NCI-H2029 (cell line): ENCODE measurements at places on chromosomes 1 and 21.

GRCh38 chr1:51517361-51518032 is 1.6 kb downstream of the EPS15 start:
- no peak for DNase-seq

DNA sequence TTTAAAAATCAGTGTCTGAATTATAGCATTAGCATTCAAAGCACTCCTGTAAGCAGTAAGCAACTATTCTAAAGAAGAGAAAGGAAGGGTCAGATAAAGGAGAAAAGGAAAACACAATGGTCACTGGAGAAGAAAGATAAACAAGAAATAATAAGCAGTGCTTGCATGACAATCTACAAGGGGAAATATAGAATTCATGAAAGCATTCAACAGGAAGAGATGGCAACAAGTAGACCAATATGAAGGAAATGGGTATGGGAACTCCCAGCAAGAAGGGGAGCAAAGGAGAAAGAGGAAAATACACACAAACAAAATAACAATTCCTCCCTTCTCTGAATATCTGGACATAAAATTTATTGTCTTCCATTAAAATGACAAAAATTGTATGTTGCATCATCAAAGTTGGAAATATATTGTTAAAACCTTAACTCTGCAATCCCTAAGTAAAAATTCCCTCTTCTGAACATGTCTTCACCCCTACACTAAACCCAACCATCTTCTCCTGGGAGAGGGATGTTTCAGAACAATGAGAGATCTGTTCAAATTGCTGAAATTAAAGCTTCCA is 206.3 kb upstream of the SAMSN1 start:
- no peak for DNase-seq

DNA sequence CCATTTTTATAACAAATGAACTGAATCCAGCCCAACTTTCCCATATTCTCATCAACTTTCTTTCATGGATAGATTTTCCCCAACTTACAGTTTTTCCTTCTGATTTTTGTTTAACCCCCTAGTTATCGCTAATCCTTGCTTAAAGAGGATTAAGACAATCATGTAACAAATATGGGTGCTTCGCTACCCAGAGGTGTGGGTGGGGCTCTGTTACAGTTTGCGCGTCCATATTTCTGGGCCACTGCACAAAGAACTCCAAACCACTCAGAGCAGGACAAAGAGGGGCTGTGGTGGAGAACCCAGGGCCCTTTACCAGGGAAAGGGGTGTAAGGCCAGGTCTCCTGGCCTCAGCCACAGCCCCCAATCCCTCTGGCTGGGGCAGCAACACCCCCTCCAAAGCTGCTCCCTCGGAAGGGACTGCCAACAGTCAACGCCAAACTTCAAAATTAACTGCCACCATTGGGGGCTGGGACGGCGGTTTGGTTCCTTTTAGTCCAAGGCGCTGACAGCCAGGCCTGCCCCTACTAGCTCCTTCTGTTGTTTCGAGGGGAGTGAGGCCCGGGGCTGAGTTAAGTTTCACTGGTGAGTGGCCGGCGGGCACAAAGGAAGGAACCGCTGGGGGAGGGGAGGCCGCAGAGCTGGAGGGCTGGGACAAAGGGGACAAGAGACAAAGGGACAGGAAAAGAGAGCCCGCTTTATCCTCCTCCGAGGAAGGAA is 27.9 kb downstream of the SSBP3 start:
- no peak for DNase-seq

GRCh38 chr1:202553560-202554038 is 156.7 kb downstream of the SYT2 start:
- no peak for DNase-seq

DNA sequence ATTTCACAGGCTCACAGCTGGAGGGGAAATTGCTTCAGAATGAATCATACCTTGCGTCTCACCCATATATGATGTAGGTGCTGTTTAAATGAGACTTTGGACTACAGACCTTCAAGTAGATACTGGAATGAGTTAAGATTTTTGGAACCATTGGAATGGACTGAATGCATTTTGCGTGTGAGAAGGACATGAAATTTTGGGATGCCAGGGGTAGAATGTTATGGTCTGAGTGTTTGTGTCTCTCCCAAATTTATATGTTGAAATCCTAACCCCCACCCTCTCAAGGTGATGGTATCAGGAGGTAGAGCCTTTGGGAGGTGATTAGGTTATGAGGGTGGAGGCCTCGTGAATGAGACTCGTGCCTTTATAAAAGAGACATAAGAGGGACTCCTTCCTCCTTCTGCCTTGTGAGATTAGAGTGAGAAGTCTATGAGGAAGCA is 41.4 kb downstream of the KCNK1 start:
- DNase-seq, result no peak

DNA sequence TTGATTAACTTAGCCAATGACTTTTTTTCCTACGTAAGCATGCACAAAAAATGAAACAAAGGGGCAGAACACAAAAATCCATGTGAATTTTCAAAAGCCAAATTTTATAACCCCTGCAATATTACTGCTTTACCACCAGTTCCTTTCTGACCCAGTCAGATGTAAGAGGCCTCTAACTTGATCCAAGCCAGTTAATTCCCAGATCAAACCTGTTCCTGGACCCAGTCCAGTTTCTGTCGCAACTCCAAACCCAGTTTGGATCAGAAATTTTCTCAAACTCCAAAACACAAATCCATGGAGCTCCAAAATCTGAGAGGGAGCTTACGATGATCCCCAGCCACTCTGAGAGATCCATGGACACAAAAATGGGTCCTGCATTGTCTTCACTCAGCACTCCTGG is 7.8 kb upstream of the ZYG11A start:
- DNase-seq, result no peak

- no peak for DNase-seq
These were observed 27.3 kb upstream of the RLF start for GRCh38 chr1:40133839-40134238.

GRCh38 chr1:10694633-10695627 is 101.5 kb downstream of the CASZ1 start:
- peak; percentile 75 for DNase-seq

GRCh38 chr1:20728371-20729154 is 3.9 kb downstream of the SH2D5 start:
- DNase-seq, result no peak

- DNase-seq, result no peak
These were observed 42.0 kb downstream of the PCSK9 start for GRCh38 chr1:55081188-55081904.

DNA sequence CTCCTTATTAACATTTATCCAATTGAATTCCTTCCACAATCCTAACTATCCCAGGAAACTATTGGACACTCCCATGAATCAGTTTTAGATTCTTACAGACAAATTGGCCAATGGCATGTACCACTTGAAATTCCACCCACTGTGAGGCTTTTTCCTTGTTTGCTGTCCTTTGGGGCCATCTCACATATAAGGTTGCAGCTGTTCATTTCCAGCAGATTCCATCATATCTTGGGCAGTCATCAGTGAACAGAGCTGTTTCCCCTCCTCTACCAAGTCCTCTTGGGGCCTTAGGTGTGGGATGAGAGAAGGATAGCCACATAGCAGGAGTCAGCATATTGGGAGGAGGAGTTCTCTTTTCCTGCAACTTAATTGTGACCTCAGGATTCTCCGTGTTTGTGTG is 109.1 kb downstream of the HHAT start:
- no peak for DNase-seq

DNA sequence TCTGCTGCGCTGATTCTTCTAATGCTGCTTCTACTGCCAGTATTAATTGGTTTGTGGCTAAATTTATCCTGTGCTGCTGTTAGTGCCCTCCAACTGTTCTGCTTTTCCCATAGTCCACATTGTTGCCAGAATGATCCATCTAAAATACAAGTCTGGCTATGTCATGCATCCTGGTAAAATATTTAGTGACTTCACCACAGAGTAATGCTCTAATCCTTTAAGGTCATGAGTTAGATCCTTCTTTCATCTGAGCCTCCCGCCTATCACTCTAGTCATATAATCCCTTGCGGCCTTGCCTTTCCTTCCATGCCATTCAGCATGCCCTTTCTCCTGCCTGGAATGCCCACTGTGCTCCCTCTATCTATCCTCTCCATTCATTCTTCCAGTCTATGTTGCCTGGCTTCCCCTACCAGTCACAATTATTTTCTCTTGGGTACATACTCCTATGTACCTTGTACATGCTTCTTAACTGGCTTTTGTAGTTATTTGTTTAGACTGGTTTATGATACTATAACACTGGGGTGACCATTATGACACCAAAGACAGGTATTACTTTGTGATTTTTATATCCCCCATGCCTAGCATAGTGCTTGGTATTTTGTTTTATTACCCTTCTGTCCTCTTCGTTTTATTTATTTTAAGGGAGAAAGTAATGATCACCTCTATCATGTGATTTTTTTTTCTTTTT is 144.0 kb downstream of the MAGI3 start:
- DNase-seq, result no peak

GRCh38 chr1:54835131-54835898 is 34.2 kb upstream of the TTC22 start:
- no peak for DNase-seq

- no peak for DNase-seq
These were observed 20.5 kb downstream of the KNCN start for GRCh38 chr1:46530791-46531409.

GRCh38 chr1:150810958-150811659 is 3.0 kb upstream of the CTSK start:
- no peak for DNase-seq

GRCh38 chr1:108871050-108871724 is 5.6 kb upstream of the GPSM2 start:
- DNase-seq, result no peak

- no peak for DNase-seq
These were observed 6.9 kb upstream of the BCL9 start for GRCh38 chr1:147534386-147534785.
